ENCODE measurements at places on chromosomes 2 and 18.

GRCh38 chr2:134205087-134205486 lies 48.8 kb upstream of the MGAT5 start:
- DNase-seq, result no peak

GRCh38 chr18:77981874-77982273 lies 732.2 kb downstream of the GALR1 start:
- DNase-seq, result no peak

DNA sequence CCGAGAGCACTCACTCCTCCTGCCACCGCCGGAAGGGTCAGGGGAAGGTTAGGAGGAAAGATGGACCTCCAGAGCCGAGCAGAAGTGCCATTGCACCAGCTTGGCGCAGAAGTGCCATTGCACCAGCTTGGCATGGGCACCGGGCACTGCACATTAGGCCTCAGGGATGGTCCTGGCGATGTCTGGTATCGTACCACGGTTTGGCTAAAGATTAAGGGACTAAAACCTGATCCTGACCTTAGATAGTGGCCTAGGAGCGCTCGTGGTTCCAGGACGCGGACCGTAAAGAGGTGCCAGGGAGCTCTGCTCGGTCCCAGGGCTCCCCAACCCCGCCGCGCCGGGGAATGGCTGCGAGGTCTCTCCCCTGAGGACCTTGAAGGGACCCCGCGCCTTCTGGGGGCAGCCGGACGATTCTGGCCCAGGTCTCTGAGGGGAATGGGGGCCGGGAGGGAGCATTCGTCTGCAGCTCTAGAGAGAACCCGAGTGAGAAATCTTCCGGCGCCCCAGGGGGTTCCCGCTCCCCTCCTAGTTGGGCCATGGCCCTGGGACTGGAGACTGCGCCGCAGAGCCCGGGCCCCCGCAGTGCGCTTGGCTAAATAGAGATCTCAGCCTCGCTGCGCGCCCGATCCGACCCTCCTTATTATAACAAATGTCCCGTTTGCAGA lies 1.8 kb downstream of the PAX8 start:
- no peak for DNase-seq

DNA sequence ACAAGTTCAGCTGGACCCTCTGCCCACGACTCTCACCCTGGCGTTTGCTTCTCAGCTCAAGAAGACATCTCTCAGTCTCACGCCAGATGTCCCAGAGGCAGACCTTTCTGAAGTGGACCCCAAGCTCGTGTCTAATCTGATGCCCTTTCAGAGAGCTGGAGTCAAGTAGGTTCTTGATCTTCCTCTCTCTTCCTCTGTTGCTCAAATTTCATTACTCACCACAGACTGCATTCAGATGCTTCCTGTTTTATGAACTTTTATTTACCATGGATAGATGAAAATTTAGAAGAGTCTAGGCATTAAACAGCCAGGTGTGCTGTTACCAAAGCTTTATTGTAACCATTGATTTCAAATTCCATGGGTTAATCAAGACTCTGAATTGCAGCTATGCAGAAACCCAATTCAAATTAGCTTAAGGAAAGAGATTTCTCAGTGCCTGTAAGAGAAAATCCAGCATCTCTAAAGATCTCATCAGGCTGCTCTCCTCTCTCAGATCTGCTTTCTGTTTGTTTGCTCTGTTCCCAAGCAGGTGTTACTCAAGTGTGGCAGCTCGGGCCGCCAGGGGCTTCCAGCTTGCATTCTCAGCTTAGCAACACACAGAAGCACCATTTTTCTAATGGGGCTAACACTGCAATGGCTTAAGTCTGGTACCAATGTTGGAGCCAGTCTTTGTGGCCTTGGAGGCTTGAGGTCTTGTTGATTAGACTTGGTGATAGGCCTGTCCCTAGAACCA lies 16.5 kb downstream of the SMARCAL1 start:
- no peak for DNase-seq

DNA sequence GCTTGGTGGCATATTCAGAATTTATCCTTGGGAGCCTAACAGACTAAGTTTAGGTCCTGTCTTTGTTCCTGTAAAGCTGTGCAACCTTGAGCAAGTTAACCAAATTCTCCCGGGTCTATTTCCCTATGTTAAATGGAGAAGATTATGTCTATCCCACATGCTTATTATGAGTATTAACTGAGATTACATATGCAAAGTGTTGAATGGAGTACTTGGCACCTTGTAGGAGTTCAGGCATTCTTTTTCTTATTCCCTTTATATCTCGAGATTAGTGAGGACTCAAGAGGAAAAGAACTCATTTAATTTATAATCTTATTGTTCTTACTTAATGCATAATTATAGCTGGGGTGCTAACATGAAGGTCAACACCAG lies 184.6 kb downstream of the FMNL2 start:
- DNase-seq, result no peak

DNA sequence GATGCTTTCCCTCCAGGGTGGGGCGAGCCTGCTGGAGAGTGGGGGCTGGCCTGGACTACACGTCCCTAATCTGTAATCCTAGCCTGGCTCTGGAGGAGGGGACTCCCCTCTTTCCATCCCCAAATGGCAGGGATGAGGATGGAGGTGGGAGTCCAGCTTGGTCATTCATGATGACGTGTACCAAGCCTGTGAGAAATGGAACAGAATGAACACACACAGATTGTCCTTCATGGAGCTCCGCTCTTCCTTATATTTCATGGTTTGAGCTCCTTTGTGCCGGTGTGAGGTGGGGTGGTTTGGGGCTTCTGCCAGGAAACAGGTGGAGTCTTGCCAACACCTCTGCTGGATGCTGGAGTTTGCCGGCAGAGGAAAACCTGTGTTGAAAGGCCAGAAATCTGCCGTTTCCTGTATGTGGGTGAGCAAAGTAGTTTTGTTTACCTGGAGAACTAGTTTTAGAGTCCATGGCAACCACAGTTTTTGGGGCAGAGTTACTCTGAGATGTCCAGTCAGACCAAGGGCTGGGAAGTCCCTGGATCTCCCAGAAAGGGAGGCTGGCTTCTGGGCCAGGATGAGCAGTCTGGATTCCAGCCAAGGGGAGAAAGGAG lies 417.6 kb upstream of the MEX3C start:
- DNase-seq, result no peak

DNA sequence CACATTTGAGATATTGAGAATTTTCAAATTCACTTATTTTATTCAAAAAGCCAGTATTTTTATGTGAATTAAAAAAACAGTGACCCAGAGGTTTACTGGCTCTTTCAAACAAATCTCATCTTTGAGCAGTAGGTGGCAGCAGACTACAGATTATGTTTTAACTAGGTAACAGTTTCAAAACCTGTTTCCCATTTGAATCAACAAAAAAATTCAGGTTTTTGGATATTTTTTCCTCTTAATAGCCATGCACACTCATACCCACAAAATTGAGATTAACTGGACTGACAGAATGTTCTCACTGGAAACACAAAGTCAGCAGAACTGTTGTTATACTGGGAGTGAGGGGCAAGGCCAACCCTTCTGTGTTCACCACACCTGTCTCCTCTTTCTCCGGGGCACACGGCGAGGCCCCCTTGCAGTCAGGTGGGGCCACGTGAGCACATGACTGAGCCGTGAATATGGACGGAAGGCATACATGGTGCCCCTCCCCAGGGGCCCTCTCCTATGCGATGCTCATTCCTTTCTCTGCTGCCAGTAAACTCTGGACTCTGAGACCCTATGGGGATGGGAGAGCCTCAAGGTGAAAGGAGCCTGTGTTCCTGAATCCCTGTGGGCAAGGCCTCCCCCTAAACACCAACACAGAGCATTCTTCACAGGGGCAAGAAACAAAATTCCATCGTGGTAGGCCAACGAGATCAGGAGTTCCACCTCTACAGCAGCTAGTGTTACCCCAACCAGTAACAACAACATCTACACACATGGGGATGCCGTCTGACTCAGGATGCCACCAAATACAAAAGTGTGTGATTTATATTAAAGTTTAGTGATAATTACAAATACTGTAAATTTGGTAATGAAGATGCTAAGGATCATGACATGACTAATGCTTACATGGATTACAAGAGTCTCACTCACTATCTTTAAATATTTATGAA lies 80.4 kb downstream of the LPIN2 start:
- no peak for DNase-seq

- DNase-seq, result no peak
These were observed 439.8 kb downstream of the RNF144A start for GRCh38 chr2:7356909-7357584.

GRCh38 chr2:190069936-190070696 lies 7.6 kb upstream of the MSTN start:
- DNase-seq, result peak; percentile 6

DNA sequence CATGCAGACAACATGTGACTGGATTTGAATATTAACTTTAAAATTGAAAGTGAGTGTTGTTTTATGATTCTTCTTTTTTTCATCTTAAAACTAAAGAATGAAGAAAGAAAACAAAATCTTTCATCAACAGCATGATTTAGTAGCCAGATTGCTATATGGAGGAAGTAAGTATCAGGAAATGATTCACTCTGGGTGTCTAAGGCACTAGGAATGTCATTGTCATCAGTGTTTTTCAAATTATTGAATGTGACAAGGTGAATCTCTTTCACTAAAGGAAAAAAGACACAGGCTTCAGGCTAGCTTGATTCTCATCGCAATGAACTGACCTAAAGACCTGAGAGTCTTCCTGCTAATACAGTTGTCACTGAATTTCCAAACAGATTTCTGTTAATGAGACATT lies 430.1 kb downstream of the FBXO15 start:
- DNase-seq, result no peak

DNA sequence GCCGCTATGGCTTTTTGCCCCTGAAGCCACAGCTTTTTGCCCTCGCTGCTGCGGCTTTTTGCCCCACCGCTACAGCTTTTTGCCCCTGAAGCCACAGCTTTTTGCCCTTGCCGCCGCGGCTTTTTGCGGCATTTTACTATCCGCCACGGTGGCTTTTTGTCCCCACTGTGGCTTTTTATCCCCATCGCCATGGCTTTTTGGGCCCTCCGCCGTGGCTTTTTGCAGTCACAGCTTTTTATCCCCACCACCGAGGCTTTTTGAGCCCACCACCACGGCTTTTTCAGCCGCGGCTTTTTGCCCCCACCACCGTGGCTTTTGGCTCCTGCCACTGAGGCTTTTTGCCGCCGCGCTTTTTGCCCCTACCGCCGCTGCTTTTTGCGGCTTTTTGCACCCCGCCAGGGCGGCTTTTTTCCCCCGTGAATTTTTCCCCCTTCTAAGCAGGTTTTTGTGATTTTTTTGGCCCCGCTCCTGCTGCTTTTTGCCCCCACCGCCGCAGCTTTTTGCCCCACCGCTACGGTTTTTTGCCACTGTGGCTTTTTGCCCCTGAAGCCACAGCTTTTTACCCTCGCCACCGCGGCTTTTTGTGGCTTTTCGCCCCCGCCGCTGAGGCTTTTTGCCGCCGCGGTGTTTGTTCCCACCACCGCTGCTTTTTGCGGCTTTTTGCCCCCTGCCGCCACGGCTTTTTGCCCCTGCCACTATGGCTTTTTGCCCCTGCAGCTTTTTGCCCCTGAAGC lies 2797.2 kb upstream of the TEKT4 start:
- no peak for DNase-seq

DNA sequence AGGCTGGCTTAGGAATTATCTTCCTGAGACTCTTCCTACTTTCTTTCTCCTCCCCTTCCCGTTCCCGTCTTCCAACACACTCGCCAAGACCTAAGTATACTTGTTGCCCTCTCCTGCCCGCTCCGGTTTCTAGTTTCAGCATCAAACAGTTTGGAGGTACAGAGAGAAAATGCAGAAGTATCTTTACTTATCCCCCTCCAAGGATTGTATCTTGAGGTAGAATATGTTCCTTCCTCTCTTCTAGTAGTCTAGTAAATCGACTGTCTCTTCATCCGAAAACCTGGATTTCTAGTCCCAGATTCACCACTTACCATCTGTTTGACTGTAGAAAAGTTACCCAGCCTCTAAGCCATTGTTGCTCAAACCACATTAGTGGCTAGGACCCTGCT lies 755 bp downstream of the EIF4E2 start:
- no peak for DNase-seq
